T follicular helper cell (primary cell): ENCODE measurements at places on chromosomes 12 and 14.

DNA sequence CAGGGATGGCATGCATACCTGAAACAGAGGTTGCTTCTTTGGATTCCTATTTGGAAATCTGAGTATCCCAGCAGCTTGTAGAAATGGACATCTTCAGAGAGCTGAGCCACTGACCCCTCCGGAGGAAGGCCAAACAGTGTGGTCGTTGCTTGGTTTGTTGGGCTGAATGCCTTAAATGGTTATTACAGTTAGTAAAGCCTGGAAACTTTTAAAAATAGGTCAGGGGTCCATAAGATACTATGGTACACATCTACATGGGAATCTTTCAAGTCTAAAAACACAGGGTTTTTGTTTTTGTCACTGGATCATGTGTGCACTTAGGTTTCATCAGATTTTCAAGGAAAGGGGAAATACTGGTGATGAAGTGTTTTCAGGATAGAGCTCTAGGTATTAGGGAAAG, 7.7 kb downstream of the DYRK2 start:
- DNase-seq = no peak

- no peak for DNase-seq
These were observed 457.7 kb upstream of the TMEM132C start for GRCh38 chr12:127809275-127809674.

GRCh38 chr12:87233671-87234070, 795.5 kb downstream of the C12orf50 start:
- DNase-seq = no peak

GRCh38 chr12:27578689-27579372, 54.8 kb downstream of the PPFIBP1 start:
- DNase-seq = no peak

DNA sequence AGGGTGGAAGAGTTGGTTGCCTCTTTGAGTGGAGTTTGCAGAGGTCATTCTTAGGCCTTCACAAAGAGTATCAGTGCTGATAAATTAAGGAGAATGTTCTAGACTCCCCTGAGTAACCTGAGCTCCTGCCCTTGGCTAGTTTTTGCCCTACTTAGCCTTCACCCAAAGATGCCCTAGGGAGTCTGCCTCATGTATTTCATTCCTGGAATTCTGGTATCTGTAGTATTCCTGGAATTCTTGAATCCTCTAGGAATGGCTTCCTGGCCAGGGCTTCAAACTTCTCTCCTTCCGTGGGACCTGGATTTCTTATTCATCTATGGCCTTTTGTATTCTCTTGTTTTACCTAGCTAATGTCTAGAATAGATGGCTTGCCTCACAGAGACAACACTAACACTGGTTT, 701.1 kb downstream of the NOVA1 start:
- DNase-seq = no peak

DNA sequence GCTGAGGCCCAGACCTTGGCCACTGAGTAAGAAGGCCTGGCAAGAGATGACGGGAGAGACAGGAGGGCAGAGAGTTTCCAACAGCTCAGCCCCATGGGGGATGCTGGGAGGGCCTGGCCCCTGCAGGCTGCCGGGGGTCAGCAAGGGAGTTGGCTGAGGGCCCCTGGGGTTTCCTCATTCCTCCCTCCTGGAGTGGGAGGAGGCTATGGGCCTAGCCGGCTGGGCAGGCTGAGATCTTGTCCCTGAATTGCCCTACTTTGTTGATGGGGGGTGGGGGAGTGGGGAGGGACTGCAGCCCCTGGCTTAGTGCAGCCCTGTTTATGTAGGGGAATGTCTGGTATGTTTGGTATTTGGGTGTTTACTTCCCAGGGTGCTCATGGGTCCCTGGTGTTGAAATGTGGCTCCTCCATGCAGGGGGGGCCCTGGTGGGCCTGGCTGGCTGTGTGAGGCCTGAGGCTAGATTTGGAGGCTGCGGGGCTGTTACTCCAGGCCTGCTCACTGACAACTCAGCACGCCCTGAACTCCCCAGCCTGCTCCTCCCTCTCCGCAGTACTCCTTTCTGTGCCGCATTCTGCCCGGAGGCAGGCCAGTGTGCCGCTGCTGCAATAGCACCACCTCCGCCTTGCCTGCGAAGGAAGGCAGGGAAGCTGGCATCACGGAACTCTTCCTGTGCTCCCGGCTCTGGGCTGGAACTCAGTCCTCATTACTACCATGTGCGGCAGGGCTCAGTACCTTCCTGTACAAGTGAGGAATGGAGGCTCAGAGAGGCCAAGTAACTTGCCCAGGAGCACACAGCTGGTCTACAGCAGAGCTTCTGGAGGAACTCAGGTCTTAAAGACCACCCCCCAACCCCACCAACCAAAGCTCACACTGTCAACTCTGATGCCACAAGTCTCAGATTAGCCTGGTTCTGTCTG, 25.3 kb downstream of the JDP2 start:
- no peak for DNase-seq

- DNase-seq = no peak
These were observed 4.6 kb downstream of the SSH1 start for GRCh38 chr12:108852674-108853309.

DNA sequence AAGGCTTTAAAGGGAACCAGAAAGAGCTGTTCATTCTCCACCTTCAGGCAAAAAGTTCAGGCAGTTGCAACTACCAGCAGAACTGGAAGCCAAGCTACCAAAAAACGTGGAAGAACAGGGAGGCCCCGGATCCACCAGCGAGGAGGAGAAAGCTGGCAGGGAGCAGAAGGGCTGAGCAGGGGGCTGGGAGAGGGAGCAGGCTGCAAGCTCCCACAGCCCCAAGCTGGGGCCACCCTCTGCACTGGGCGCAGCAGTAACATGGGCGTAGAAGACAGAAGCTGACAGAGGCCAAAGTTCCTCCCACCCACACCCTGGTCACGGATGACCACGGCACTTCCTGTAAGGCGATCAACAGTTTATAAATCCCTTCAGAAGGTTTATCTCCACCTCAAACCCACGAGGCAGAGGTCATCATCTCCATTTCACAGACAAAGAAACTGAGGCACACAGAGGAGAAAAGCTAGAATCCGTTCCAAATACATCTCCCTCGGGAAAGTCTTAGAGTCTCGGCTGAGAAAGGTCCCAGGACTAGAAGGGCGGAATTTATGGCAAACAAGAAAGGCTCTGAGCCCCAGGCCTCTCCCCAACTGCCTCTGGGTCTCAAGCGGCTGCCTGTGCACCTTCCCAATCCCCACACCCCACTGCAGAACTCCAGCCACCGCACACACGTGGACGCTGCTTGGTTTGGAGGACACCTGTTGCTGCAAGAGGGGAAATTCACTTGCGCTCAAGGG, 1.8 kb downstream of the CCDC85C start:
- DNase-seq = no peak

DNA sequence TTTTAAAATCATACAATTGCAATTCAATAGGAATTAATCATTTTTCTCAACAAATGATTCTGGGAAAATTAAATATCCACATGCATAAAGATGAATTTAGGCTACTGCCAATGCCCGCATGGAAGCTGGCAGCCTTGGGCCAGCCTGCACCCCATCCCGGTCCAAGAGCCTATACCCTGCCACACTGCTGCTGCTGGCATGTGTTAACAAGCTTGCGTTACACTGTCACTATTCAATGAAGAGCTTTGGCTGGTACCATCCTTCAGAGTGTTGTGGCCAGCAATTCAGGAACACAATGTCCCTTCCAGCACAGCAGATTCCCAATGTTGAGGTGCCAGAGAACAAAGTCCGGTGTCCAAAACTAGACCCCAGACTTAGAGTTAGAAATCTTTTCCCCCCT, 13.6 kb upstream of the TAS2R14 start:
- DNase-seq = no peak

DNA sequence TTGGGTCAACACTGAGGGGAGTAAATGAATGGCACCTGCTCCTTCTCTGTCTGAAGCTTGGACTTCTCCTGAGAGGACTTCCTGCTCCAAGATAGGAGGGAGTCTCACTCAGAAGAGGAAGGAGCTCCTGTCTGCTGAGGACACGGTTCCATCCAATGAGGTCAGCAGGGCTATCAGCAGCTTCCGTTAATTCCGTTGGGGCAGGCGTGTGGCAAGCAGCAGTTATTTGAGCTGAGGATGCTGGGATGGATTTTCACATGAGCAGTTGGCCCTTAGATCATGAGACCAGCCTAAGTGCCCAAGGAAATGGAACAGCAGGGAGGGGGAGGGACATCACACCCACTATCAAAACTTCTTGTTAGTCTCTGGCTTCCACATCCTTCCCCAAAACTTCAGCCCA, 159.0 kb upstream of the PZP start:
- no peak for DNase-seq

DNA sequence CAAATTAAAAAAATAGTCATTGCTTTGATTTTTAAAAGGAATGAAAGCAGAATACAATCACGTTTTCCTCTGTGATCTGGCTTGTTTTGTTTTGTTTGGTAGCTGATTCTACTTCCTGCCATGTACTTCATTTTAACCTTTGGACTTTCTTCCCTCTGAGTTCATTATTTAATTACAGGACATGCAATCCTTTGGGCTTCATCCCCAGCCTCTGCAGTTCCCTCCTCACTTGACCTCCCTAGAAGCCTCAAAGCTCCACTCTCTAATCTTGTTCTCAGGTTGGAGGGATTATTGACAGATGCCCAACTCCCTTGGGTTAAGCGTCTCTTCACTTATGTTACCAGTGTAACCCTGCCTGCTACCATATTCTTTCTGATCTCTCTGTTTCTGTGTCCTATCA, 967.9 kb upstream of the SEL1L start:
- DNase-seq = no peak

GRCh38 chr12:29578731-29579130, 81.2 kb upstream of the OVCH1 start:
- no peak for DNase-seq

DNA sequence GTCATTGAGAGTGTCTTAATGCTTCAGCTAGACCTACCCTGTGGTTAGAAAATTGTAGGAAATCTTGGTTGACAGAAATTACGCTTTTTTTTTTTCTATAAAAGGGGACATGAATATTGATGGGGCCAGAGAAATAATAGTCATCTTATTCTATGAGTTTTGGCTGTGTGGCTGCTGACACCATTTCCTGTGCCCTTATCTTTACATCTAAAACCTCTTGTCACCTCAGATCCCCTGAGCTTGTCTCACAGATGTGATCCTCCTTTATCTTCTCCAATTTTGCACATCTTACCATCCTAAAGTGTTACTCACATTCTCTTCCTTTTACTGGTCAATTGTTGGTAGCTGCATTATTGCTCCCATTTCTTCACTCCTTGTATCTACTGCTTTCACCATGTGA, 36.1 kb downstream of the ASCL1 start:
- no peak for DNase-seq

- no peak for DNase-seq
These were observed 326.1 kb downstream of the CACNA1C start for GRCh38 chr12:2378835-2379330.

- no peak for DNase-seq
These were observed 35.1 kb downstream of the SCYL2 start for GRCh38 chr12:100302081-100302480.

DNA sequence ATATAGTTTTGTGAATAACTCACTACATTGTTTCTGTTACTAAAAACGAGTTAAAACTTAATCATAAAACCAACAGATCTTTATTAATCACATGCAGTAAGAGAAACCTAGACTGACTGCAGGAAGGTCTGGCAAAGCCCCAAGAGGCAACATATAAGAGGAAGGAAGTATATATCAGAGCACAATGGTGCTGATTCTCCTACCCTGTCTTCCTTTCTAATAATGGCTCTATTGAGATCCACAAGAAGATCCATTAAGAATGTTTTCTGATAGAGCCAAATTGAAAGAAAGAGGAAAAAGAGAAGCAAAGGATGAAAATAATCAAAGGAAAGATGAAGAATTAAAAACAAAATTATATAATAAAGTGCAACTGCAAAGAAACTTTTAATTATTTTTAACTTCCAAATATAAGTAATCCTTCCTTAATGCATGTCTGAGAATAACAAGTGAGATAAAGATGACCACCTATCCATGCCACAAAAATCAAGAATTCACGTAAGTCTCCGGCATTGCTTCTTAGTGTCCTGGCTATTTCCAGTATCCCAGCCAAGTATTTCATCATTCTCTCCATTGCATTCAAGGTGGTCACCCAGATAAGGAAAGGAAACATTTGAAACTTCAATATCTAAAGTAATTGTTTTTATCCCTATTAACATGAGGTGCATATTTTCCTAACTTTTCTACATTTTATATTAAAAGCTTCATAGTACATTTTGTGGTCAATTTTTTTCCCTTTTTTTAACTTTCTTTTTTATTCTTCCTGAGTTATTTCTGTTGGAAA, 62.2 kb downstream of the SOX5 start:
- DNase-seq = no peak

GRCh38 chr12:113295886-113296556, 38.9 kb downstream of the SLC8B1 start:
- DNase-seq = no peak

GRCh38 chr12:51636986-51637385, 46.0 kb downstream of the SCN8A start:
- no peak for DNase-seq

DNA sequence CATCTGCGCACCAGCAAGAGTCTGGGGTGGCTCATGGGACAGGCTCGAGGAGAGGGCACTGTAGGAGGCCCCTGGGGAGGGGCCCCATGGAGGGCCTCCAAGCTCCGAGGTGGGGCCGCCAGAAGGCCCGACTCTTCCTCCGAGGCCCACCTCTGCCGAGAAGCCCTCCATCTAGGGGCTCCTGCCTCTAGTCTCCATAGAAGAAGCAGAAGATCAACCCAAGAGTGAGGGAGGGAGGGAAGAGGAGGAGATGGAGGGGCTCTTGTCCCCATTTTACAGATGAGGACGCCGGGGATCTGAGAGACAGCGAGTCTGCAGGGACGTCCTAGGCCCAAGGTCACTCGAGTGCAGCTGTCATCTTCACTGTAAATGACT, 41.2 kb downstream of the DIO3 start:
- DNase-seq = no peak

GRCh38 chr14:89903340-89903952, 51.1 kb downstream of the EFCAB11 start:
- no peak for DNase-seq

- DNase-seq = no peak
These were observed 47.3 kb upstream of the TMED10 start for GRCh38 chr14:75223664-75224154.

- no peak for DNase-seq
These were observed 74.3 kb upstream of the C14orf132 start for GRCh38 chr14:95964901-95965300.

- DNase-seq = no peak
These were observed 467.5 kb downstream of the ZFP36L1 start for GRCh38 chr14:68325267-68325807.

DNA sequence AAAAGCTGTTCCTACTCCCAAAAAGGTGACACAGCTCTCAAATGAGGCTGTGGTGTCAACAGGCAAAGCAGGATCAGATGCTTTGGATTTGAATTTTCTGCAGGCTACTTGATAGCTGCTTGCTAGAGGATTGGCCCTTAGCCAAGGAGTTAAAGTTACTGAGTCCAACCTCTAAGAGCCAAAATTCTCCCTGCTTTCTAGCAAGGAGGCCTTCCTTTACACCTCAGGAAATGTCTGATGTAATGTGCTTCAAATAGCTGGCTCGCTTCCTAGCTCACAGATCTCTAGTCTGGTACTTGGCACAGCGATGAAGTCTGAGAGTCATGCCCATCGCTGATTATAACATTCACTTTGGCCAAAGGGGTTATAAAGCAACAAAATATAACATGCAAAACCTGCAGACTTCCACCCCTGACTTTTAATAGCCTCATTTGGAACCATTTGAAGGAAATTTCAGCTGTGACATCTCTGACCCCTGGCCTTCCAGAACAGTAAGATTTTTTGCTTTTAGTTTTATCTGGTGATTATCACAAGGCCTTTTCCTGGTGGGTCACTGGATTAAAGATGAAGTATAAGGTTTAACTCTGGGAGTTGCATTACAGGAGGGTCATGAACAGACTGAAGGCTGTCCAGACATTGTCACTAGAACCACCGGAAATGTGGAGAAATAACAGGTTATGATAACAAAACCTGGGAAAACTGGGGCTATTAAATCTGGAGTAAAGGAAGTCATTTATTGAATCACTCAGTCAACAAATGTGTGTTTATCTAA, 189.7 kb downstream of the EPS8 start:
- no peak for DNase-seq
